ENCODE measurements at places on chromosomes 3 and 15. TPM values are rescaled to one million over a fixed set of nuclear protein-coding genes. Genes with fewer than 3 reads are reported as not detected.

DNA sequence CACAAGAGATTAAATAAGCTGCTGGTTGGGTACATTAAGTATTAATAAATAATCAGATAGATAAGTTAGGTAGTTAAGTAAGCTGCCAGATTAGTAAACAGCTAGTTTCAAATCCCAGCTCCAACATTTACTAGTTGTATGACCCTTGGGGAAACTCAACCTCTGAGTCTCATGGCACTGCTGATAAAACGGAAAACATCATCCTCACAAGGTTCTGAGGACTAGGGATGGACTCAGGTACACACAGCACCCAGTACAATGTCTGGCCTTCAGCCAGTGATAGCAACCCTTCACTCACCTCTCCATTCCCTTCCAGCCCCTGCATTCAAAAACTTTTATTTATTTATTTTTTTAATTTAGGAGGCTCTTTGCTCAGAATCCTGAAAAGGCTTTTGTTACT is 32.3 kb downstream of the B3GNT5 start:
- H3K4me1 ChIP-seq, result peaks cover 9% of the 10 kb centered on the region
- no peaks in the 10 kb centered on the region for H3K36me3 ChIP-seq
- peak overlapping the region; percentile 44 for H3K27ac ChIP-seq
- H3K27me3 ChIP-seq, result no peaks in the 10 kb centered on the region
- DNase-seq, result no peak

Gene NAALADL2
- polyA plus RNA-seq, result 0.87 TPM

- H3K27ac ChIP-seq, result no peak overlapping the region
- H3K36me3 ChIP-seq, result no peaks in the 10 kb centered on the region
- H3K4me3 ChIP-seq, result no peak overlapping the region
- no peaks in the 10 kb centered on the region for H3K4me1 ChIP-seq
- H3K27me3 ChIP-seq, result no peaks in the 10 kb centered on the region
- no peak for DNase-seq
Observed at GRCh38 chr3:158743664-158744566, 11.7 kb upstream of the RARRES1 start.

- H3K36me3 ChIP-seq, result no peaks in the 10 kb centered on the region
- DNase-seq, result peak; percentile 39
- peak overlapping the region; percentile 9 for H3K27ac ChIP-seq
- H3K4me1 ChIP-seq, result peaks cover 34% of the 10 kb centered on the region
Observed at GRCh38 chr15:52651868-52652267, 27.3 kb downstream of the ATOSA start.

Gene SLC9A9
- polyA plus RNA-seq, result 0.57 TPM

DNA sequence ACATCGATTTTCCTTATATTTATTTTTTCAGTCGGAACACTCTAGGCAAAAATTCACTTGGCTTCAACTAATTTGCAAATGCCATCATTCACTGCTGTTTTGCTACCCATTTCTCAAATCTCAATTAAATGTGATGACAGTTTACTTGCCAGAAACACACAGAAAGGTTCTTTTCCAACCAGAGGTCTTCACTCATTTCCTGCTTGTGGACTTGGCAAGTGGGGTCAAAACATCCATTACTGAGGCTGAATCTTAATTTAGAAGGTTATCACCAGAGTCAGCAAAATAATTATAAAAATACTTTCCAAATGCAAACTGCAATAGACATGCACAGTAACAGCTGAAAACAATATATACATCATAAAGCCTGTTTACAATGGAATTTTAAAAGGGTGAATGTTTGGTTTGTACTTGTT is 625.4 kb upstream of the TBL1XR1 start:
- H3K27ac ChIP-seq, result no peak overlapping the region
- H3K4me1 ChIP-seq, result peaks cover 10% of the 10 kb centered on the region
- H3K4me3 ChIP-seq, result no peak overlapping the region

Gene UBAP1L
- polyA plus RNA-seq, result 7.9 TPM

DNA sequence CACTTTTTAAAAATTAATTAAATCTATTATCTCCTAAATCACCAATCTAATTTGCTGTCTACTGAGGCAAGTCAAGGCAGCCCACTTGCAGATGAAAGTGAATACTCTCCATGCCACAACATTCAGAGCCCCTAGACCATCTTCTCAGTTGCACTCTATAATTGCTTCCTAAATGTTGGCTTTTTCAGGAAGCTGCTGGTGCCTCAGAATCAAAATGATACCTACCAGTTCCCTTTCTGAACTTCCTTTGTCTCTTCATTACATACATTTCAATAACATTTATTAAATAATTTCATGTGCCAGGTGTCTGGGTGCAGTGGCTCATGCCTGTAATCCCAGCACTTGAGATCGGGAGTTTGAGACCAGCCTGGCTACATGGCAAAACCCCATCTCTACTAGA is 124.1 kb downstream of the SERPINI1 start:
- DNase-seq, result no peak
- H3K4me3 ChIP-seq, result no peak overlapping the region
- no peaks in the 10 kb centered on the region for H3K27me3 ChIP-seq
- H3K4me1 ChIP-seq, result no peaks in the 10 kb centered on the region
- no peak overlapping the region for H3K27ac ChIP-seq
- H3K36me3 ChIP-seq, result no peaks in the 10 kb centered on the region

DNA sequence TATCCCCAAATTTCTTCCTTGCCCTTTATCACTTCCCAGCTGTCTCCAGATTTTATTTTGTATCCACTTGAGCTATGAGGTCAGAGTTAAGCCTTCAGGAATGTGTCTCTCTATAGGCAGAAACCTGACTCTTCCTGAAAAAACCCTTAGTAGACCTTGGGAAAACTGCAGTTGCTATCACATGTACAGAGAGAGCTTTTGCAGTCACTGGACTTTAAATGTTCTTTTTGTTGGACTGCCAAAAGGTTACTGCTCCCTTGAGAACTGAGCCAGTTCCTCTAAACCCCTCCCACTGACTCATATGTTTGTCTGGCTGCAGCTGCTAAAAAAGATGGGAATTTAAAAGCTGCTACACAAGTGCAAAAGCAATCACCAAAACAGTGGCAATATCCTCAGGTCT is 169.1 kb upstream of the CCDC54 start:
- peak overlapping the region; percentile 73 for H3K27ac ChIP-seq
- H3K4me3 ChIP-seq, result no peak overlapping the region
- H3K4me1 ChIP-seq, result peaks cover 23% of the 10 kb centered on the region

Gene SPATA12
- polyA plus RNA-seq, result not detected

GRCh38 chr15:95142531-95142930 is 911.2 kb downstream of the MCTP2 start:
- H3K27me3 ChIP-seq, result no peaks in the 10 kb centered on the region
- no peaks in the 10 kb centered on the region for H3K4me1 ChIP-seq
- no peak for DNase-seq
- H3K4me3 ChIP-seq, result no peak overlapping the region

DNA sequence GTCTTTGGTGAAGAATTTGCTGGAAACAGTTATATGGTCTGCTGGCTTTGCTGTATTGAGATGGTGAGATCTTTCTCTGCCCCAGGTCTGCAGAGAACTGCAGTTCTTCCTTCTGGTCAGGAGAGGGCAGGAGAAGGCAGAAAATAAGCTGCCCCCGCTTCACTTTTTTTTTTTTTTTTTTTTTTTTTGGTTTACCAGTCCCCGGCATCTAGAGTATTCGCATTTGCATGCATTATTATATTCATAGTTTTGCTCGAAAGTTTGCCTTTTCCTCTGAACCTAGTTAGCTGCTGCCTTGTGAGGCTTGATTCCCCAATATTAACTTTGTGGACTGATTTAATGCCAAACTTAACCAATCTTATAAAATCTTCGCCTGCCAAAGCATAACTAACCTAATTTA is 10.6 kb upstream of the PARL start:
- no peak overlapping the region for H3K4me3 ChIP-seq
- no peaks in the 10 kb centered on the region for H3K4me1 ChIP-seq
- H3K27me3 ChIP-seq, result no peaks in the 10 kb centered on the region
- H3K27ac ChIP-seq, result no peak overlapping the region
- DNase-seq, result no peak
- no peaks in the 10 kb centered on the region for H3K36me3 ChIP-seq

GRCh38 chr3:47036145-47036544 is 56.7 kb downstream of the NBEAL2 start:
- H3K36me3 ChIP-seq, result peaks cover 13% of the 10 kb centered on the region
- no peaks in the 10 kb centered on the region for H3K27me3 ChIP-seq
- DNase-seq, result no peak
- peaks cover 10% of the 10 kb centered on the region for H3K4me1 ChIP-seq
- no peak overlapping the region for H3K4me3 ChIP-seq

DNA sequence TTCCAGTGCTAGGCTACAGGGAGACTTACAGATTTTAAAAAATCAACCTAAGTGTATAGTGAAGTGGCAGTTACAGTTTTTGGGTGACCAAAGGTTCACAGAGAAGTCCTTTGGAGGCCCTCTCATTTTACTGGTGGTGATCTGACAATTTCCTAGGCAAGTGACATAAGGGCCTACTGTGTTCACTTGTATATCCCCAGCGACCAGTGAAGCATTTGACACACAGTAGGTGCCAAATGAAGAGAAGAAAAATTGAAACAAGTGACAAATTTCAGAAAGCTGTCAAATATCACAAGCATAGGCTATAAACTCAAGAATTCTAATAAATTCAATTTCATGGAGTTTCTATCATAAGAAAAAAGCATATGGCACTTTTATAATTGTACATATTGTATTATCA is 89.5 kb downstream of the RPL22L1 start:
- H3K27me3 ChIP-seq, result no peaks in the 10 kb centered on the region
- no peaks in the 10 kb centered on the region for H3K4me1 ChIP-seq
- no peak for DNase-seq

Gene BSN
- 0.89 TPM for polyA plus RNA-seq

Gene CCR8
- not detected for polyA plus RNA-seq

- no peaks in the 10 kb centered on the region for H3K36me3 ChIP-seq
- H3K4me1 ChIP-seq, result no peaks in the 10 kb centered on the region
- no peak overlapping the region for H3K27ac ChIP-seq
- no peak overlapping the region for H3K4me3 ChIP-seq
- DNase-seq, result no peak
Observed at GRCh38 chr3:31227131-31227562, 305.6 kb upstream of the STT3B start.
